ENCODE measurements at places on chromosomes 3 and 15.

DNA sequence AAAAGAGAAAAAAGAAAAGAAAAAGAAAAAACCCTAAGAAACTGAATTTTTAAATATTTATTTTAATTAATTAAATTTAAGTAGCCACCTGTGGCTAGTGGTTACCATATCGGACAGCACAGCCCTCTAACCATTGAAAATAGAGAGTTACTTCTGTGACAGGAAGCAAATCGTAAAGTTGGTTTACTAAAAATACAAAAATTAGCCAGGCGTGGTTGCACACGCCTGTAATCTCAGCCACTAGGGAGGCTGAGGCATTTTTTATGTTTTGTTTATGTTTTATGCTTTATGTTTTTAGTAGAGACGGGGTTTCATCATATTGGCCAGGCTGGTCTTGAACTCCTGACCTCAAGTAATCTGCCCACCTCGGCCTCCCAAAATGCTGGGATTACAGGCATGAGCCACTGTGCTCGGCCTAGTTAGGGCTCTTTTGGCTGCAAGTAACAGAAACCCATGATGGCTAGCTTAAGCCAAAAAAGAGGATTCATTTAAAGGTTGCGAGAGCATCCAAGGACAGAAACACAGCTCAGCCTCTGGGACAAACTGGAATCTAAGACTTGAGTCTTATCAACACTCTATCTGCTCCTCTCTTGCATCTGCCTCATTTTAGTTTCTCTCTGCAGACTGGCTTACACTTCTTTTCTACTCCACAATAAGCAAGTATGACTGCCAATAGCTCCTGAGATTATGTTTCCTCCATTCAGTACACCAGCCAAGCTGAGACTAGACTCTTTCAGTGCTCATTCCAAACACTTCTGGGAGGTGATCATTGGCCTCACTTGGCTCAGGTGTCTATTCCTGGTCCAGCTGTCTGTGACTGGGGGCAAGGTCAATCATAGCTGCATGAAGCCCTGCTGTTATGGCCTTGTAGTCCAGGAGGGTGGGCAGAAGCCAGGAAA lies 6.8 kb upstream of the SKIL start:
- DNase-seq = no peak

- DNase-seq = no peak
Observed at GRCh38 chr3:183493296-183494045, 62.0 kb downstream of the KLHL6 start.

- no peak for DNase-seq
Observed at GRCh38 chr15:25248583-25249235, 190.1 kb downstream of the UBE3A start.

- DNase-seq = no peak
Observed at GRCh38 chr15:45885801-45886200, 251.0 kb downstream of the SQOR start.

GRCh38 chr3:31770822-31771326 lies 210.2 kb downstream of the OSBPL10 start:
- no peak for DNase-seq

- DNase-seq = no peak
Observed at GRCh38 chr3:4079339-4080195, 223.6 kb upstream of the SETMAR start.

DNA sequence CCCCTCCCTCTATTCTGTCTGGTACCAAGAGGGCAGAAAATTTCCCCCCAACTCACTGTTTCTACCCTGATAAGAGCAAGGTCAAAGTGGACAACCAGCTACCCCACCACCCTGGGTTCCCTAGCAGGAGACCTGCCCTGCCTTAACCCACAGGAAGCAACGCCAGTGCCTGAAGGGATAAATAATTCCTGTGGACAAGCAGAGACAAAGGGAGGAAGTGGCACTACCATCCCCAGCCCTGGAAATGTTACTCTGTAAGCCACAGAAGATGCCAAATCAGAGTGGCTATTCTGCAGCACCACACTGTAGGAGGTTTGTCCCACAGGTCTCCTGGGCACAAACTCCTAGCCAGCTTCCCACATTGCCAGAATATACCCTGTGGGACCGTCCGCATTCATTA lies 80.1 kb downstream of the DNAH12 start:
- DNase-seq = no peak

DNA sequence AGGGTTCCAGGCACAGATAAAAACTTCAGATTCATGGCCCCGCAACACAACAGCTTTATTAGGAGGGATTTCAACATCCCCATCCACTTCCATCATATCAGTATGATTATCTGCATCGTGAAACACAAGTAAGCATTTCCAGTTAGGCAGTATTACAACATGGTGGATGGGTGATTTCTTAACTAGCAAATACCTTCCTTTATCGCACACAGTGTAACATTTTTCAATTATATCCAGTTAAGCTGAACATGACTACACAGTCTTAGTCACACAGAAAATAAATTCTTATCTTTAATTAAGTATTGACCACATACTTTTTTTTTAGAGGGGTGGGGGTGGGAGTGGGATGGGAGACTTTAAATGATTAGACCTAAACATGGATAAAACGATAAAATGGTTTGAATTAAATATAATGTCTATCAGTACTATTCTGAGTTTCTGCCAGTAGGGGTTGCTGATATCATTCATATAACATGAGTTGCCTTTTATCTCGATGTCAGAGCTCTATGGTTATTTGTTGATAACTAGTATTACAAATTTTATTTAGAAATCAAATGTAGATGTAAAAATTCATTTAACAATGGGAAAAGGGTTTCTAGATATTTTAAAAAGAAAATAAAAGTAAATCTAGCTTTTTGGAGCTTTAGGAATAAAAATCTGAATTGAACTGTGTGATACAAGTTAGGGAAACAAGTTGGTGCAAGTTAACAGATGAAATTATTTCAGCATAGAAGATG lies 146.6 kb downstream of the TBL1XR1 start:
- no peak for DNase-seq

GRCh38 chr3:97871801-97872524 lies 50.2 kb downstream of the CRYBG3 start:
- no peak for DNase-seq

DNA sequence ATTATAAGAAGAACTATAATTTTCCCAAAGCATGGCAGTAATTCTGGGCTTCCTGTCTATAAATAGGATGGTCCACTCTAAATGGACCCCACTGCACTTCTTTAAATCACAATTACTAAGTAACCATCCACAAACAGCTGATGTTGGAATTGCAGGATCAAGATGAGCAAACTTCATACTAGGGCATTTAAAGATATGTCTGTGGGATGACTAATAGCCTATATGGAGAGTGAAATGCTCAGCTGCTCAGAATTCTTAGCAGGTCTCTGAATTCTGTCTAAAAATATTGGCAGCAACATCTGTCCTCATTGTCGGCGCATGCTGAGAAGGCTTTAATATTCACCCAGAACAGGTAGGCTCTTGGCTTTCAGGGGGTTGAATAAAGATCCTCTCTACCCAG lies 140.4 kb downstream of the SATB1 start:
- no peak for DNase-seq

DNA sequence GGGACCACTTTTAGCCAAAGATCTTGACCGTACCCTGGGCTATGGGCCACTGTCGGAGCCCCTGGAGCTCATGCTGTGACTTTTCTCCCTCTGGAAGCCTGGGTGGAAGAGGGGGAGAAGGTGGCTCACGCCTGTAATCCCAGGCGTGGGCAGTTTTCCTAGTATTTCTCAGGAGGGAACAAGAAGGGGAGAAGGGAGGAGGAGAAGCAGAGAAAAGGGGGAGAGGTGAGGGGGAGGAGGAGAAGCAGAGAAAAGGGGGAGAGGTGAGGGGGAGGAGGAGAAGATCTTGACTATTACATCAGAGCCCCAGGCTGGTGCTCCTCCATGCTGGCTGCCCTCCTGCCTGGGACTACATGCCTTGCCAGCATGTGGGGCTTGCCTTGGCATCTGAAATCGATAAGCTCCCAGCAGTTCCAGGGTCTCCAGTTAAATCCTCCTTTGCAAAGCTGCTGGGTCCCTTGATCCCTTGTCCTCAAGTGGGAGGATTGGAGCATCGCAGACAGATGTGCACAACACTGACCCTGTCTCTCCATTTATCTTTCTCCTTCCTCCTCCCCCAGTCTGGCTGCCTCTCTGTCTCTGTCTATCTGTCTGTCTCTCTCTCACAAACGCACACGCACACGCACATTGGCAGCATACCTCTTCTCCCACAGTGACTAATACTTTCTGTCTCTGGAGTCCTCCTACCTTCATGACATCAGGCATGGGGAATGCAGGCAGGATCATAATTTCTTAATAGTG lies 41.6 kb downstream of the MRAS start:
- DNase-seq = no peak

Measured in activated naive CD8-positive, alpha-beta T cell treated with anti-CD3 and anti-CD28 coated beads, Interleukin-2, amount 50 U/mL, for 16 hours (primary cell).